ENCODE measurements at places on chromosomes 2 and 18. TPM values are rescaled to one million over a fixed set of nuclear protein-coding genes. Genes with fewer than 3 reads are reported as not detected.

The PMAIP1 gene
- total RNA-seq = 0.23 TPM

The FAM124B gene
- total RNA-seq = 1.4 TPM

The PTPN2 gene
- total RNA-seq = 8.7 TPM

The FZD7 gene
- 34.1 TPM for total RNA-seq

The ANKRD30B gene
- not detected for total RNA-seq

The TTR gene
- total RNA-seq = not detected

The ZBTB14 gene
- 6.7 TPM for total RNA-seq

The ANKRD36B gene
- 3.6 TPM for total RNA-seq

The G6PC2 gene
- total RNA-seq = not detected

The PTPN4 gene
- 44.8 TPM for total RNA-seq

The LIPT1 gene
- 6.5 TPM for total RNA-seq

The DSG2 gene
- total RNA-seq = 38.4 TPM

The CAVIN2 gene
- 93.0 TPM for total RNA-seq

The KLHL30 gene
- total RNA-seq = 21.5 TPM

The UGT1A3 gene
- total RNA-seq = not detected

The SLC38A11 gene
- 0.50 TPM for total RNA-seq

The ANO7 gene
- total RNA-seq = 1.1 TPM

The CCDC74A gene
- 2.1 TPM for total RNA-seq

The C2orf69 gene
- 7.9 TPM for total RNA-seq

The LIMS2 gene
- total RNA-seq = 207 TPM

The CCDC85A gene
- total RNA-seq = 3.8 TPM

The KHK gene
- total RNA-seq = 1.5 TPM

The SIX3 gene
- total RNA-seq = not detected

The SCN9A gene
- 0.69 TPM for total RNA-seq

The ATAD2B gene
- 7.3 TPM for total RNA-seq

The NEU2 gene
- total RNA-seq = not detected

The SCN2A gene
- 0.45 TPM for total RNA-seq

The VWA3B gene
- 0.48 TPM for total RNA-seq

The FTCDNL1 gene
- total RNA-seq = 1.2 TPM

The IL37 gene
- not detected for total RNA-seq

The DAPL1 gene
- not detected for total RNA-seq

The GREB1L gene
- 11.4 TPM for total RNA-seq

The PXDN gene
- 36.4 TPM for total RNA-seq

The MPPE1 gene
- 29.6 TPM for total RNA-seq
